Esophagus squamous epithelium (tissue), 5 donors: ENCODE measurements at places on chromosomes 2 and 18. TPM values are rescaled to one million over a fixed set of nuclear protein-coding genes. Genes with fewer than 3 reads are reported as not detected.

DNA sequence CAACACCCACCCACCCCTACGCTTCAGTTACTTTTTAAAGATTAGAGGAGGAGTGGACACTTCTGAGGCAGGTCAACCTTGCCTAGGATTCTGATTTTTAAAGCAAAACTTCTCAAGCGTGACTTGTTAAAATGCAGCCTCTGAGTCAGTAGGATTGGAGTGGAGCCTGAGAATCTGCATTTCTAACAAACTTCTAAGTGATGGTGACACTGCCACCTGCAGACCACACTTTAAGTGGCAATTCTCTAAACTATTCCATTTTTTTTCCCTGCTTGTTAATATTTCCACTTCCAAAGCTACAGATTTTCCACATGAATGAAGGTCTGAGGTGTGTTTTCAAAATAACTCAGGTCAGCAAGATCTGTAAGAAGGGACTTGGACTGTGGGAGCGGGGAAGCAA, 171.1 kb upstream of the CCDC150 start:
- no peaks in the 10 kb centered on the region for H3K4me1 ChIP-seq
- H3K27ac ChIP-seq = no peak overlapping the region
- DNase-seq = no peak
- H3K36me3 ChIP-seq = no peaks in the 10 kb centered on the region
- H3K4me3 ChIP-seq = no peak overlapping the region

DNA sequence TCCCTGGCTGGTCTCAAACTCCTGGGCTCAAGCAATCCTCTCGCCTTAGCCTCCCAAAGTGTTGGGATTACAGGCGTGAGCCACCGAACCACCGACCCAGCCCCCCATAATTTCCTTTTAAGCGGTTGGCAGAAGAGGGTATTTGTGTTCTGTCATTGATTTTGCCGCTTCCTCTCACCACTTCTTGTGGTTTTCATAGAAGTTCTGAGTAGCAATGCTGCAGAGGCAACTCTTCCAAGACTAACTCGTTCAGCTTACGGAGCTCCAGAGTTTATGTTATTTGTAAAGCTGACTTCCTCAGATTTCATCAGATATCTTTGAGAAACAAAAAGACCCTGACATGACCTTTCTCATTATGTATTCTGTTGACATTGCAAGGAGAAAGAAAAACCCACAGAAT, 261.4 kb upstream of the KCNJ3 start:
- no peaks in the 10 kb centered on the region for H3K27me3 ChIP-seq
- H3K36me3 ChIP-seq = no peaks in the 10 kb centered on the region
- H3K4me3 ChIP-seq = no peak overlapping the region
- DNase-seq = no peak

DNA sequence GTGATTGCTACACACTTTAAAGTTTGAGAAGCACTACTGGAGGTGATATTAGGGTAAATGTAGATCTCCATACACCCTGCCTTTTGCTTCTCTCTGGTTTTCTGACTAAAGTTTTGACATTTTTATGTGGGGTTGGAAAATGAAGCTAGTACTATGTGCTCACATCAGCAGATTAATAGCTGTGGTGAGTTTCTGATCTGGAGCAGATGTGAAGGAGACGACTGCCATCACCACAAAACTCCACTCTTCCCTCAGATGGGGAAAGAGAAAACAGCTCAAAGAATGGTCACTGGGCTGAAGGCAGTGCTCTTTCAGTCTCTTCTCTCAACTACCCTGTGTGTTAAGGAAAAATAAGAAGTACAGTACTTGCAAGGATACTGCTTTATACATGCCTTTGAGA, 37.2 kb downstream of the PLEKHA3 start:
- H3K36me3 ChIP-seq = no peaks in the 10 kb centered on the region
- H3K27me3 ChIP-seq = no peaks in the 10 kb centered on the region
- no peaks in the 10 kb centered on the region for H3K4me1 ChIP-seq
- DNase-seq = no peak
- no peak overlapping the region for H3K4me3 ChIP-seq
- H3K27ac ChIP-seq = no peak overlapping the region

MARCHF4 gene
- total RNA-seq = not detected

GRCh38 chr18:63158676-63159291, 160.8 kb downstream of the BCL2 start:
- H3K27me3 ChIP-seq = no peaks in the 10 kb centered on the region
- DNase-seq = no peak
- peaks cover 87% of the 10 kb centered on the region for H3K4me1 ChIP-seq
- no peak overlapping the region for H3K4me3 ChIP-seq
- H3K36me3 ChIP-seq = no peaks in the 10 kb centered on the region
- H3K27ac ChIP-seq = peak overlapping the region; percentile 14

DNA sequence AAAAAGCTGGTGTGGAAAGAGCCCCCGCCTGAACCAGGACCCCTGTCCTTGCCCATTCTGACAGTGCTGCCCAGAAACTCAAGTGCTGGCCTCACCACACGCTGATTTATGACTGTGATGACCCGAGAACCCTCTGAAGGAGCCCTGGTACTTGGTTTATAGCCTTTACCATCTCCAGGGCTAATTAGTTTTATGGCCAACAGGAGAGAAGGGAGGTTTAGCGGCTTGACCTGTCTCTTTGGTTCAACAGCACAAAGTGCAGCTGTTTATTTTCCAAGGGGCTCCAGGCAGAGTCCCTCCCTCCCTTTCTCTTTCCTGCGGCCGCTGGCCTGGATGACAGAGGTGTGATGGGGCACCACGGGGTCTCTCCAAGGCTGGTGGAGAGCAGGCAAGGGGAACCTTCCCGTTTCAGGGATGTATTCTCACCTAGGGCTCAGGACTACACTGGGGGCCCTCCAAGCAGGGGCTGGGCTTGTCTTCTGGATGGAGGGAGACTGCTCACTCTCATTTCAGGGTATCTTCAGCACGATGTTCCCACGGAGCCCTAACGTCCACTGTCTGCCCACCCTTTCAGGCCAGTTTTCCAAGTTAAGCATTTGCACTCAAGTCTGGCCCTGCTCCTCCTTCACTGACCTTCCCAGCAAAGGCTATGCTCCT, 174.2 kb upstream of the GLI2 start:
- DNase-seq = no peak
- H3K27ac ChIP-seq = no peak overlapping the region
- peaks cover 14% of the 10 kb centered on the region for H3K4me1 ChIP-seq

DNA sequence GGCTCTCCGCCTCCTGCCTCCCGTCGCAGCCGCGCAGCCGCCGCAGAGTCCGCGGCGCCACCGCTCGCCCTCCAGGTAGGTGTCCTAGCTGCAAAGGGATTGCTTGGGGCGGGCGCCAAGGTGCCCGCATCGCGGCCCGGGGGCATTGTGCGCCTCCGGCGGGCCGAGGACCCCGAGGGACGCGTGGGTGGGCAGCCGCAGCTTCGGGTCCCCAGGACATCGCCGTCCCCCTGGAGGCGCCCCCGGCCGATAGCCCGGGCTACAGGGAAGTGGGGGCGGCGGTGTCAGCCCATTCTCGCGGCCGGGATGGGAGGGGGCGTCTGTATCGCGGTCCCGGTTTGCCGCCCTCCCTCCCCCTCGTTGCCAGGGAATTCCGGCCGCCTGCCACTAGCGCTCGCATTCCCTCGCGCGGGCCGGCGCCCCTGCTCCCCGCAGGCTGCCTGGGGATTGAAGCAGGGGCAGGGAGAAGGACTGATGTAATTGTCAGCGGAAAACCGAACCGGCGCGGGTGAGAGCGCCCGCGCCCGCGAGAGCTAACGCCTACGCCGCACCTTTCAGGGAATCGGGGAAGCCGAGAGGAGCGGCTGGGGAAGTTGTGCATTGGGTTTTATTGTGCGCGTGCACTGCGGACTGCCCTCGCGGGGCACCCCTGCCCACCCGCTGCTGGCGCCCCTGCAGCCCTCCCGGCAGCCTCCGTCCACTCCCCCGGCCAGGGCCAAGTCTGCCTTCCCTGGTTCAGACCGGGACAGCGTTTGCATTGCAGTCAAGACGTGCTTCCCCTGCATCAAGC, 483 bp downstream of the OSBPL6 start:
- no peaks in the 10 kb centered on the region for H3K4me1 ChIP-seq
- H3K27me3 ChIP-seq = no peaks in the 10 kb centered on the region
- peak overlapping the region; percentile 72 for H3K4me3 ChIP-seq
- H3K27ac ChIP-seq = peak overlapping the region; percentile 98
- H3K36me3 ChIP-seq = no peaks in the 10 kb centered on the region

- no peaks in the 10 kb centered on the region for H3K4me1 ChIP-seq
- no peak overlapping the region for H3K4me3 ChIP-seq
- DNase-seq = no peak
- no peaks in the 10 kb centered on the region for H3K36me3 ChIP-seq
Measured at GRCh38 chr2:122515731-122516290, 760.4 kb downstream of the TSN start.

DNA sequence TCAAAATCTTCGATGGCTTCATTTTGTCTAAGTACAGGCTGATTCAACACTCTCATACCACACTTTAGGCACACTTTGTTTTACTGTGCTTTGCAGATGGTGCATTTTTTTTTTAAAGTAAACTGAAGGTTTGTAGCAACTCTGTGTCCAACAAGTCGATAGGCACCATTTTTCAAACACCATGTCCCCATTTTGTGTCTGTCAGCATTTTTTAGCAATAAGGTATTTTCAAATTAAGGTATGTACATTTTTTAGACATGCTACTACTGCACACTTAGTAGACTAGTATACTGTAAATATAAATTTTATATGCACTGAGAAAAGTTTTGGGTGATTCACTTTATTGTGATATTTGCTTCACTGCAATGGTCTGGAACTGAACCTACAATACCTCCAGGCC, 44.4 kb downstream of the ORC4 start:
- H3K27ac ChIP-seq = no peak overlapping the region
- H3K4me1 ChIP-seq = no peaks in the 10 kb centered on the region
- no peak overlapping the region for H3K4me3 ChIP-seq
- H3K36me3 ChIP-seq = no peaks in the 10 kb centered on the region

- H3K36me3 ChIP-seq = no peaks in the 10 kb centered on the region
- DNase-seq = no peak
- no peaks in the 10 kb centered on the region for H3K27me3 ChIP-seq
- H3K4me1 ChIP-seq = no peaks in the 10 kb centered on the region
Measured at GRCh38 chr18:74622072-74622471, 24.4 kb downstream of the ZNF407 start.

- DNase-seq = no peak
- H3K36me3 ChIP-seq = no peaks in the 10 kb centered on the region
- no peaks in the 10 kb centered on the region for H3K4me1 ChIP-seq
Measured at GRCh38 chr18:58161659-58162058, 117.6 kb downstream of the NEDD4L start.

- no peak overlapping the region for H3K27ac ChIP-seq
- no peaks in the 10 kb centered on the region for H3K4me1 ChIP-seq
- no peaks in the 10 kb centered on the region for H3K27me3 ChIP-seq
- no peak overlapping the region for H3K4me3 ChIP-seq
- DNase-seq = no peak
Measured at GRCh38 chr2:239564587-239564986, 163.8 kb upstream of the HDAC4 start.

DNA sequence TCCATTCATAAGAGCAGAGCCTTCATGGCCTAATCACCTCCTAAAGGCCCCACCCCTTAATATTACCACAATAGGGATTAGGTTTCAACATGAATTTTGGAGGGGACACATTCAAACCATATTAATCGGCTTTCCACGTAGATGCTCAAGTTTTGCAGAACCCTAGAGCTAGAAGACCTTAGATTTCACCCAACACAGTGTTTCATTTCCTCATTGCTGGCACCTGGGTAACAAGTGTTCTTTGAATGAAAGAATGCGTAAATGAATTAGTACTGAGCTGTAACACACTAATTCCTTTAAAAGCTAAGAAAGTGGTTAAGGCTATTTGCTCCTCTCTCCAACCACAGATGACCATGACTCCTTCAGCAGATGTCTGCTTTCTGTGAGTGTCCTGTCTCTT, 252.5 kb downstream of the SMAD2 start:
- no peak overlapping the region for H3K27ac ChIP-seq
- no peaks in the 10 kb centered on the region for H3K27me3 ChIP-seq
- no peak overlapping the region for H3K4me3 ChIP-seq
- DNase-seq = no peak
- H3K4me1 ChIP-seq = no peaks in the 10 kb centered on the region
- no peaks in the 10 kb centered on the region for H3K36me3 ChIP-seq

GRCh38 chr2:43075811-43076585, 150.4 kb downstream of the ZFP36L2 start:
- DNase-seq = no peak
- peaks cover 67% of the 10 kb centered on the region for H3K4me1 ChIP-seq
- no peaks in the 10 kb centered on the region for H3K36me3 ChIP-seq
- peak overlapping the region; percentile 51 for H3K27ac ChIP-seq
- H3K27me3 ChIP-seq = no peaks in the 10 kb centered on the region

SP110 gene
- total RNA-seq = 16.8 TPM

IL36G gene
- total RNA-seq = not detected

DNA sequence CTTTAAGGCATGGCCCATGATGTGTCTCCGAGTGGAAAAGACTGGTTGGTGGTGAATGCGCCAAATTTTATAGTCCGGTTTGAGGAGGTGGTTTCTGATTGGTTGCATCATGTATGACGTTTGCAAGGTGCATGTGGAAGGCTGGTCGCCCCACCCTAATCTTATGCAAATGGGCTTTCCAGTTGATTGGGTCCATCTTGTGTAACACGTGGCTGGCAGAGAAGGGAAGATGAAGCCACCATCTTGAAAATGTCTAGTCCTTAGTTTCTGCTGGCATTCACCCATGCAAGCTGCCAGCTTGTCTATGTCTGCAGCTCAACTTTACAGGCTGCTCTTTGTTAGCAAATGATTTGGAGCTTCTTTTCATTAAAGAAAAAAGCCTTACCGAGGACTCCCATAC, 132.2 kb downstream of the PIK3C3 start:
- H3K4me3 ChIP-seq = no peak overlapping the region
- H3K36me3 ChIP-seq = peaks cover 23% of the 10 kb centered on the region
- H3K4me1 ChIP-seq = no peaks in the 10 kb centered on the region
- no peak overlapping the region for H3K27ac ChIP-seq

GRCh38 chr18:31774962-31775361, 14.3 kb upstream of the SLC25A52 start:
- H3K4me1 ChIP-seq = no peaks in the 10 kb centered on the region
- H3K4me3 ChIP-seq = no peak overlapping the region
- H3K27ac ChIP-seq = no peak overlapping the region
- DNase-seq = no peak

GRCh38 chr2:147353072-147353381, 491.8 kb upstream of the ACVR2A start:
- H3K27ac ChIP-seq = no peak overlapping the region
- DNase-seq = no peak
- no peaks in the 10 kb centered on the region for H3K27me3 ChIP-seq
- no peaks in the 10 kb centered on the region for H3K36me3 ChIP-seq
- no peak overlapping the region for H3K4me3 ChIP-seq
- H3K4me1 ChIP-seq = peaks cover 4% of the 10 kb centered on the region
